ENCODE measurements at places on chromosomes 2 and 18.

- no peak for DNase-seq
Observed at GRCh38 chr2:112108178-112108832, 29.9 kb upstream of the FBLN7 start.

DNA sequence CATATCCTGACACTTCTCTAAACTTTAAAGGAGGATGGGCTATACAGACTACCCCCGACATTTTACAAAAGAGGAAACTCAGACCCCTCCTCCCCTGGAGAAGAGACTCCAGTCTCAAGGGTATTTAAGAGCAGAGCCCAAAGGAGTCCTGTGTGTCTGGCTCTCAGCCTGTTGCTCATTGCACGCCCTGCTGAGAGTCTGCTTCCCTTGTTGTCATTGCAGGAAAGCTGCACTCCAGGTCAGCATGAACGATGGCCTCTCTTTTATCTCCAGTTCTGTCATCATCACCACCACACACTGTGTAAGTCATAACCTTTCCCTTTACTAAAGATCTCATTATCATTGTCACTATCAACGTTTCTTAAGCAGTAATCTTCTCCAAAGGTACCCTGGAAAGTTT is 111.4 kb downstream of the ANTXR1 start:
- DNase-seq: no peak

DNA sequence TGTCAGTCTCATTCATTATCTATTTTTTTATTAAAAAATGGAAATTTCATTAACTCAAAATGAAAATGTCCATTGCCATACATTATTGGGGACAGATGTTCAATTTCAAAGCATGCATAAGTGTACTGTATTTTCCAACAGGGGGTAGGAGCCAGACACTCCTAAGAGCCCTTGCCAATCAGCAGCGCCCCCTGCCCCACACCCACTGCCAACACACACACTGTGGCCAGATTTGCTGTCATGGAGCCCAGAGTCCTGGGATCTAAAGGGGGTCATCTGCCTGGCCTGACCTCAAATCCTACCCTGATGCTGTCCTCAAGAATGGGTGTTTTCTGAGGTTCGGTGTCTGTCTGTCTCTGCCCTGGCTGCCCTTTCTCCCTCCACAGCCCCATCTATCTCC is 162.2 kb upstream of the TWIST2 start:
- no peak for DNase-seq

DNA sequence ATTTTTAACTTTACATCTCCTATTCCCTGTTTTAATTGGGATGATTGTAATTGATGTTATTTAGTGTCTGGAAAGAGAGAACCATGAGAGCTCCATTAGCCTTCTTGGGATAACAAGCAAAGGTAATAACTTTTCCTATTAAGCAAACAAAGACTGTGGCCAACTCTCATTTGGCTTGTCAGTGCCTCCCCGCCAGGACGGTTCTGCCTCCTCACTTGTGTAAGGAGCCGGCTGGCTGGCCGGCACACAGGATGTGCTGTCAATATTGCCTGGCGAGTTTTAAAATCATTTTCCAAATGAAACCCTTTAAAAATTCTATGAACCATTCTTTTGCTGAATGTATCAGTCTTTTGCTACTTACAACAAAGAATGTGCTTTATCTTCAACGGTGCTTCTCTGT is 898.3 kb downstream of the CPS1 start:
- no peak for DNase-seq

GRCh38 chr2:232162187-232162586 is 200.7 kb downstream of the DIS3L2 start:
- no peak for DNase-seq

DNA sequence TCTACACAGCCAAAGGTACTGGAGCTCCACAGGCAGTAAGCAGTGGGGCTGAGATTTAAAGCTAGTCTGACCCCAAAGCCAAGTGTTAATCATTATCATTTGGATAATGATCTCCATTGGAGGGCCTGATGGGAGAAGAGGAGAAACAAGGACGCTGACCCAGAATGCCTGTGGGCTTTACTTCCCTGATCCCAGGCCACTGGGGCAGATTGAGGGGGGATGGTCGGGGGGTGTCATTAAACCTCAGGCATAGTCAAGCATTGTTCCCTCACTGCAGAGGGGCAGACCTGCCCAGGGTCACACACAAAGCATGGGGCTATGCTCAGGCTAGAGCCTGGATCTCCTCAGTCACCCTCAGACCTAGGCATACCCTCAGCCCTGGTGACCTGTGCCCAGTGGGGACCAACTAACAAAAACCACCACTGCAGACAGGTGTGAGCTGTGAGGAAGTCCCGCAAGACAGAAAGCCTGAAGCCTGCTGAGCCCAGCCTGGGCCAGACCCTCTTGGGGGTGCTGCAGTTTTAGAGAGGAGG is 53.4 kb downstream of the SDC1 start:
- no peak for DNase-seq

DNA sequence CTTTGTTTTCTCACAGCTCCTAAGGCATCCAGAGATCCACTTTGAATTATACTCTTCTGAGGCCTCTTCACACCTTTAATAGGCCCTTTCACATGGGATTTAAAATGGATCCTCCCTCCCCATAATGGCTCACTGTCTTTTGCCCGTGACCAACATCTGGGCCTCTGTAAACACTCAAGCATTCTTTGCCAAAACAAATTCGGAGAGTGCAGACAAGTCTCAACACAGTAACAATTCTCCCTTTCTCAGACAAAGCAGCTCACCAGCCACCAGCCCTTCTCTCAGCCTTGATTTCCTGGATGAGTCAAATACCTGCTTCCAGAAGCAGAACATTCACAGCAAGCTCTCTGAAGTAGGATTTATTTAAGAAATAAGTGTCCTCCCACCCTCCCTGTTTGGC is 14.0 kb upstream of the IMP4 start:
- no peak for DNase-seq

DNA sequence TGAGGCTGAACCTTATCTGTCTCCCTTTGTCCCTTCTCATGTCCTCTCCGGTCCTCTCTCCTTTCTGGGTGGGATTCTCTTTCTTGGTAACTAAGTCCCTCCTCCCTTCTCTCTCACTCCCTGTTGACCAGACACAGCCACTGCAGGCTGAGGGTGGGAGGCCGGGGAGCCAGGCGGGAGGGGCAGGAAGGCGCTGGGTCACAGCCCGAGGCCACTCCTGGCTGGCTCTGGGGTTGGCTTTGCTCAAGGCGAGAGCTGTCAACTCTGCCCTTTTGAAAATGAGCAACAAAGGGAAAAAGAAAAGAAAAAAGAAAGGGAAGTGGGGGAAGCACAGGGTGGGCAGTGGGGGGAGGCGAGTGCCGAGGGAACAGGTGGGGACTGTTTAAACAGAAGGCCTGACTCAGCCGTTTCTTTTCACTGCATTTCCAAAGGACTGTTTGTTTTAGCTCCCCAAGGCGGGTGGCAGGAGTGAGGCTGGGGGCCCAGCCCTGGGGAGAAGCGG is 70.5 kb upstream of the IGFBP5 start:
- no peak for DNase-seq

DNA sequence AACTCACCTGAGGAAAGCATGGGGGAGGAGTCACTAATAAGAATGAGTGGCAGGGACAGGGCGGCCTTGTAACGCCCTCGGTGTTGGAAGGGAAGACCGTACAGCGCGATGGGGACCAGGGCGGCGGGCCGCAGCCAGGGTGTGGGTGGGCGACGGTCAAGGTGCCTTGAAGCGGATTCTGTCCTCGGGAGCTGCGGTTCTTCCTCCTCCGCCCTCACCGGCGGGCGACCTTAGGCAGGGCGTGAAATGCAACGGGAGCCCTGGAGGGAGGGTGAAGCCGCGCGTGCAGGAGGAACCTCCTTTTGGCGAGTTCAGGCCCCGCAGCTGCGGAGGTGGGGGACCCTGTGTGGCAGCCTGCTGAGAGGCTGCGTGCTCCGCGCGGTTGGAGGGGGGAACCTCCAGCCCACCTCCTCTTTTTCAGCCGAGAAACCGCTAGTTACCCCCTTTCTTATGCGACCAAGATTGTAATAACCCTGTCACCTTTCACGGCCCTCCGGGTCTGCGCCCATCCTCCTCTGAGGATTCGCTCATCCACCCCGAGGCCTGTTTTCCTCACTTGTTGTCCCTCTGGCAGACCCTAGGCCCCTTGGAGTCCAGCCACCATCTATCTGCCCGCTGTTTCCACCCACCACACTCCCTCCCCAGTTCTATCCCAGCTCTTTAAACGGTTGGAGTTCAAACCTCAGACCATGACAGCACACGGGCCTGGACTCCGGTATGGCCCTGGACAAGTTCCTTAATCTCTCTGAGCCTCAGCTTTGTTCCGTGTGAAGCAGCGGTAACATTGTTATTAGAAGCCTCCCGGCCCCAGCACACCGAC is 823 bp upstream of the RNU2-63P start:
- DNase-seq: no peak

DNA sequence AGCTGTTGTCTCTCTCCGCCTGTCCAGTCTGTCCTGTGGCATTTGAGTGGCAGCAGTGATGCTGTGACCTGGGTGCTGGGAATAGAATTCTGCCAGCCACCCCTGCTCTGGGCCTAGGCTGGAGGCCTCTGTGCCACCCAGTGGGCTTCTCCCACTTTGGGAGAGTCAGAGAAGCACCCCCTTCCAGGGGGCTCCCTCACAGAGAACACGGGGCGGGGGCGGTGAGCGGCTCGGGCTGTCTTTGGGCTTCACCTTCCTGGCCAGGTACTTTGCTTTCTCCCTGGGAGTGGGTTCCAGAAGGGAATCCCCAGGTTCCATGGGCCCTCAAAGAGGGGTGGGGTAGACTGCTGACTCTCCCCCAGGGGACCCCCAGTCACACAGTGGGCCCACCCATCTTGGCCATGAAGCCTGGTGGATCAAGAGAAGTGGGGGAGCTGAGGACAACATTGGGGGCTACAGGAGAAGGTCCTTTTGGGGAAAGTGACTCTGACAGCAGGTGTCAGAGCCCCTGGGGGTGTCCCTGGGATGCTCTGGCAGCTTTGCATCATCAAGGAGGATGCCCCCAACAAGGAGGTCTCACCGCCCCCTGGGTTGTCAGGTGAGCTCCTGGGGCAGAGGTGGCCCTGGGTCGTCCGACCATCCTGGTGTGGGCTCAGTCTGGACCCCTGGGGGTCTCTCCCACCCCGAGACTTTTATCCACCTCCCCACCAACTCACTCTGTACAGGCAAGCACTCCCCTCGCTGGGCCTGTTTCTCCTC is 18.8 kb upstream of the BOK start:
- no peak for DNase-seq

DNA sequence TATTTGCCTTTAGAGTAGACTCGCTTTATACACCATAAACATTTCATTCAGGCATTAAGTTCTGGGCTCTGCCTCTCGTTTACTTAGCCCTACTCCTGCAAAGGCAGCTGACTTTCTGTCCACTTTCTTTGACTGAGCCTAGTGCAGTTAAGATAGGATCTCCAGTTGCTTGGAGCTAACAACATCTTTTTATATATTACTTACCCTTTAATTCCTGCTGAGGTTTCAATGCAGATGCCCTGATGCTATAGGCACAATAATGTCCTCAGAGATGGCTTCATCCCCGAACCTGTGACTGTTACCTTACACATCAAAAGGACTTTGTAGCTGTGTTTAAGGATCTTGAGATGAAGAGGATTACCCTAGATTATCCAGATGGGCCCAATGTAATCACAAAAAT is 505.8 kb upstream of the TNP1 start:
- no peak for DNase-seq

DNA sequence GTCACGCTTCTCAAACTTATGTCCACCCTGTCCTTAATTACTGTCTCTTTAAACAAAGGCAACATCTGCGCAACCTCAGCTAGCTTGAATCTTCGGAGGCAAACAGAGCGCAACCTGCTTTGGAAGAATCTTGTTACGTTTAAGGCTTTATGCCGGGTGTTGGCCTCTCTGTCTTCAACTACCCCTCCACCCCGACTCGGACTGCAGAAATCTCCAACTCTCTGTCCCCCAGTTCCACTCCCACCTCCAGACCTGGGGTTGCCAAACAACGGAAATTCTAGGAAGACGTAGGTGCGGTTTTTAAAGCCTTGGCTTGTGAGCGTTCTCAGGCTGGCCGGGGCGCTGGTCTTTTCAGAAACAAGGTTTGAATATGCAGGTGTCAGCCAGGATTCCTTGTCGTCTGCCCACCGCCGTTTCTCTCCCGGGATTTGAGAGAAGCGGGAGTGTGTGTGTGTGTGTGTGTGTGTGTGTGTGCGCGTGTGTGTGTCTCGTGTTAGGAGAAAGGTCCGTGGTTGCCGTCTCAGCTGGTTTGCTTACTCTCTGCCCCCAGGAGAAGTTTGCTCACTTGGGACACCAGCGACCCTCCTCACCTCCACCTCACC is 1.1 kb upstream of the ONECUT2 start:
- no peak for DNase-seq

GRCh38 chr18:42914476-42914875 is 201.0 kb downstream of the RIT2 start:
- DNase-seq: no peak

DNA sequence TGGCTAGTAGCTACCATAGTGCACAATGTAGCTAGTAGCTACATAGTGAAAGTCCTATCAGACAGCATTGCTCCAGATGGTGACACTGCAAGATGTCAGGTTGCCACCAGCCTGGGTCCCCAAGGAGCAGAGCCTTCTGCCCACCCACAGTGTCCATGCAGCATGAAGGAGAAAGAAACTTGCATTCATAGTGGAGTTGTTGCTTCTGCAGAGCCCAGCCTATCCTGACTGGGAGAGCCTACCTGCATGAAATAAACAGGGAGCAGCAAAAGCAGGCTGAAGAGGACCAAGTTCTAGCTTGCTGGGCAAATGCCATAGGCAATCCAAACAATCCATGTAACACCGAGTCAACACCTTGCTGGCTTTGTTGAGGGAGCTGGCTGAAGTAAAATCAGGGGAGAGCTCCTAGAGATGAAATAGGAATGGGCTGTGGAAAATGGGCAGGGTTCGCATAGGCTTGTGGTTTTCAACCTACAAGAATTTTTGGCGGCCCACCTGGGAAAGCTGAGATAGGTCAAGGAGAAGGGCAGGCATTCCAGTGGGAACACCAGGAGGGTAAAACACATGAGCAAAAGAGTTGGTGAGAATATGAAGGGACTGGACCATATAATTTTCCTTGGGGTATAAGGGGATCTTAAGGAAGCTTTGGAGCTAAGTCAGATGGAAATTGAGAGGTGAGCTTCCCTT is 195.8 kb downstream of the CYP26B1 start:
- no peak for DNase-seq

DNA sequence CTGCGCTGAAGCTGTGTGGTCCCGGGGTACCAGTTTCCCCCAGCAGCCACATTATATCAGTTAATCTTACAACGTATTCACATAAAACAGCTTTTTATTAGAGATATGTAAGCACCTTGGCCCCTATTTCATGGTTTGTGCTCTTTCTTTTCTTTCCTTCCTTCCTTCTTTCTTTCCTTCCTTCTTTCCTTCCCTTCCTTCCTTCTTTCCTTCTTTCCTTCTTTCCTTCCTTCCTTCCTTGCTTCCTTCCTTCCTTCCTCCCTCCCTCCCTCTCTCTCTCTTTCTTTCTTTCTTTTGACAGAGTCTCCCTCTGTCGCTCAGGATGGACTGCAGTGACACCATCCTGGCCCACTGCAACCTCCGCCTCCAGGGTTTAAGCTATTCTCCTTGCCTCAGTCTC is 3.7 kb upstream of the METAP1D start:
- DNase-seq: no peak

- DNase-seq: no peak
Observed at GRCh38 chr2:150276737-150277136, 210.7 kb downstream of the RND3 start.

Data from CD14-positive monocyte (primary cell).